ENCODE measurements at places on chromosomes 13 and 19.

GRCh38 chr19:45768655-45768983 is 433 bp downstream of the SIX5 start:
- DNase-seq, result peak; percentile 38

- DNase-seq, result no peak
Observed at GRCh38 chr19:1433119-1434039, 4.8 kb upstream of the RPS15 start.

DNA sequence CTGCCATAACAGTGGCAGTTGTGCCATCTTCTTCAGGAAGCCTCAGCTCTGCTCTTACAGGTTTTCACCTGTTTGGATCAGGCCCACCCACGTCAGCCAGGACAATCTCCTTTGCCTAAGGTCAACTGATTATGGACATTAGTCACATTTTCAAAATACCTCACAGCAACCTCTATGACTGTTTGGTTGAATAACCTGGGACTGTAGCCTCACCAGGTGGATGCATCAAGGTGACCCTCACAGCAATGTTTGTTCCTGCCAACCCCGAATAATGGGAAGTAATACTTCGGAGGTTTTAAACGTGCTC is 17.2 kb upstream of the ATP12A start:
- DNase-seq, result no peak

DNA sequence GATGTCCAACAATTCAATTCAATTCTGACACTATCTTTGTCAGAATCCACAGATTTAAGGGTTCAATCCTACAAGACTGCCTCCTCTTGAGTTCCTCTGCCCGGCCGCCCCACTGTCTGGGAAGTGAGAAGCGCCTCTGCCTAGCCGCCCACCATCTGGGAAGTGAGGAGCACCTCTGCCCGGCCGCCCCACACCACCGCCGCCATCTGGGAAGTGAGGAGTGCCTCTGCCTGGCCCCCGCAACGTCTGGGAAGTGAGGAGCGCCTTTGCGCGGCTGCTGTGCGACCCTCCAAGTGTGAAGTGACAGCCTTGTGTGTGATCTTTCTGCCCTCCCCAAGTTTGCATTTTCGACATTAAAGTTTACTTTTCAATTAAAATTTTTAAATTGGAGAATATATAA is 6.0 kb downstream of the ZNF614 start:
- no peak for DNase-seq

GRCh38 chr13:20482275-20482761 is 43.3 kb downstream of the CRYL1 start:
- DNase-seq, result no peak

DNA sequence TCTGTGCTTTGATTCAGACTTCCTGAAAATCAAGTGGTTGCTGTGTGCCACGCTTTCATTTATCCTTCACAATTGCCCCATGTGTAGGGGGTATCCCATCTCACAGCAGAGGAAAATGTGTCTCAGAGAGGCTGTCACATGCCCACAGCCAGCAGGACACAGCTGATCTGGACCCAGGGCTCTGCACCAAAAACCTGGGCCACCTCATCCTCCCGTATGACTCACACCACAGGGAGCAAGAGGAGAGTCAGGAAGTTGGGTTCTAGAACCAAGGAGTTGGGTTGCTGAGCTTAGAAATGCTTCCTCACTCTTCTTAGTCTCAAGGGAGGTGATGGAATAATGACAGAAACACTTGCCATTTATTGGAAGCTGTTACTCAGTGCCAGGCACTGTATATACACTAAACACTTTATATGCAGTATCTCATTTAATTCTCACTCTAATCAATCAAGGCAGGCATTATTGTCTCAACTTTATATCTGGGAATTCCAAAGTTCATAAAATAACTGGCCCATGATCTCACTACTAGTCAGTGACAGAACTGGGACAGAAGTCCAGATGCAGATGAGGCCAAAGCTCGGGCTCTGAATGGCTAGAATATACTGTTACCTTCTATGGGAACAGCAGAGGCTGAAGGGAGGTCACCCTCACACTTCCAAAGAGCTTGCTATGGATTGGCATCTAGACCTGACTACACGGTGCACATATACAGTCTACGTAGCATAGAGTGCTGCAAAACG is 47.7 kb upstream of the ATP12A start:
- no peak for DNase-seq

DNA sequence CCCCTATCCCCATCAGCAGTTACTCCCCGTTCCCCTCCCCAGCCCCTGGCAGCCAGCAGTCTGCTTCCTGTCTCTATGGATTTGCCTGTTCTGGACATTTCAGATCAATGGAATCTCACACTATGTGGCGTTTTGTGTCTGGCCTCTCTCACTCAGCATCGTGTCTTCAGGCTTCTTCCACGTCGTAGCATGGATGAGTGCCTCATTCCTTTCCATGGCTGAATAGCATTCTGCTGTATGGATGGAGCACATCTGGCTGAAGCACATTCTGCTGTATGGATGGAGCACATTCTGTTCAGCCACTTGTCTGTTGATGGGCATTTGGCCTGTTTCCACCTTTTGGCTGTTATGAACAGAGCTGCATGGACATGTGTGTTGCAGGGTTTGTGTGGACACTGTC is 29.5 kb downstream of the CRTC1 start:
- no peak for DNase-seq

GRCh38 chr13:66748712-66749111 is 481.4 kb downstream of the PCDH9 start:
- DNase-seq, result no peak

GRCh38 chr13:43006893-43007631 is 15.0 kb upstream of the EPSTI1 start:
- no peak for DNase-seq

DNA sequence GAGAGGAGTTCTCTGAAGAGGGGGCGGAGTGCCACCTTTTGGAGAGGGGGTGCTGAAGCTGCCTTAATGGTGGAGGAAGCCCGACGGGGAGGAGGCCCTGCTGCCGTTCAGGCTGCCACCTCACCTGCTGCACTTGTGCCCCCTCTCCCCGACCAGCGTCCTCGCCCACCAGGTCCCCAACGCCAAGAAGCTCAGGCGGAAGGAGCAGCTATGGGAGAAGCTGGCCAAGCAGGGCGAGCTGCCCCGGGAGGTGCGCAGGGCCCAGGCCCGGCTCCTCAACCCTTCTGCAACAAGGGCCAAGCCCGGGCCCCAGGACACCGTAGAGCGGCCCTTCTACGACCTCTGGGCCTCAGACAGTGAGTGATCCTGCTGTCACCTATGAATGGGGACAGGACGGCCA is 5.4 kb downstream of the NOP53 start:
- DNase-seq, result no peak

DNA sequence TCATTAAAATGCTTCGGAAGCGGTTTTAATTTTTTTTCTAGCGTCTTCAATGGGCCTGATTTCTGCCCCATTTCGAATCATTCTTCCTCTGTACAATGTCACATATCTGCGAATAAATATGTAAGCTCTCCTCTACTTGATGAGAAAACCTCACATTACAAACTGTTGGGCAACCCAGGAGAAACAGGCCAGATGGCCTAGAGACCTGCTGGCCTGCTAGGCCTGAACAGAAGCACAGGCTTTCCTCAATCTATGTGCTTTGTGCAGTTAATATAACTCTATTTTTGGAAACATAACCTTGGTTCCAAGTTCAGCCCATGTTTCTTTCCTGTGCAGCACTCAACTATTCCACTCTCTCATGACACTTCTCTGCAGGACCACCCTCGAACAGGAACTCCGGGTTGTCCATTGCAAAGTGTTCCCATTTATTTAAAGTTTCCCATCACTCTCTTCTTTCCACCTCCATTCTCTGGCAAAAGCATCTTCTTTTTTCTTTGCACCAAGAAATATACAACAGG is 42.0 kb downstream of the DCLK1 start:
- no peak for DNase-seq

DNA sequence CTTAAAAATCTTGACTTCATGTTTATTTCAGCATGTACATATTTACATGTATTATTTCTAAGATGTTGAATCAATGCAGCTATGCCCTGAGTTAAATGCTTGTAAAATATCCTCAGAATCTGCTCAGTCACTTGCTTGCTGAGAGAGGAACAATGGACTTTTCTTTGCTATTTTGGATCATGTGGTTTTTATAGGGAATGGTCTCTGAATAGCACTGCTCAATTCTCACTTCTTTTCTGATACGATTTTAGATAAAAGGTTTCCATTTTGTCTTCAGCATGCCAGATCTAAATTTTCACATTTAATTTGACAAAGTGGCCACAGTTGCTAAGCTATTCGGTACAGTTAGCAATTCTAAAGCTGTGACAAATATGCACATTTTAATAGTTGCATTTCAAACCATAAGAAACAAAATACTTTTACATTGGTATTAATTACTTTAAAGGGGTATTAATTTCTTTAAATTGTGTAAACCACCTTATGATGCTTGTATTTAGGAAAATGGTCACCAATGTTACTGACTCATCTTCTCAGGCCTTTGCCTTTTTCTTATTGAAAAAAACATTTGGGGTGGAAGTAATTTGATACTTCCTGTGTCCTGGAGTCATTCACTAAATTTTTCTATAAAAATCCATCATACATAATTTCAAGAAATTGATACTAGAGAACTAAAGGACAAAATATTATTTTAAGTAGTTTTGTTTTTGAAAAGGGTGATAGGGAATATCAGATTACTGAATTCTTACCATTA is 113.5 kb downstream of the MYO16 start:
- no peak for DNase-seq
